Adrenal gland (tissue), 19 donors: ENCODE measurements at places on chromosomes 4 and X. TPM values are rescaled to one million over a fixed set of nuclear protein-coding genes. Genes with fewer than 3 reads are reported as not detected.

SPOCK3 gene
- 7.5 TPM for total RNA-seq

MAGED1 gene
- total RNA-seq = 201 TPM

KLF8 gene
- 2.7 TPM for total RNA-seq

ENPEP gene
- total RNA-seq = 8.0 TPM

C4orf50 gene
- not detected for total RNA-seq

SAGE1 gene
- not detected for total RNA-seq

CXXC4 gene
- 0.48 TPM for total RNA-seq

ZNF182 gene
- 1.9 TPM for total RNA-seq

SERTM2 gene
- not detected for total RNA-seq

CSN1S1 gene
- total RNA-seq = not detected

ADH1A gene
- not detected for total RNA-seq

P2RY4 gene
- 0.32 TPM for total RNA-seq

AMER1 gene
- total RNA-seq = 5.3 TPM

SNCA gene
- total RNA-seq = 2.7 TPM

GRCh38 chr4:121658125-121658524 lies 38.7 kb downstream of the ANXA5 start:
- H3K36me3 ChIP-seq = no peaks in the 10 kb centered on the region
- DNase-seq = no peak
- H3K27ac ChIP-seq = no peak overlapping the region
- no peaks in the 10 kb centered on the region for H3K27me3 ChIP-seq

DNA sequence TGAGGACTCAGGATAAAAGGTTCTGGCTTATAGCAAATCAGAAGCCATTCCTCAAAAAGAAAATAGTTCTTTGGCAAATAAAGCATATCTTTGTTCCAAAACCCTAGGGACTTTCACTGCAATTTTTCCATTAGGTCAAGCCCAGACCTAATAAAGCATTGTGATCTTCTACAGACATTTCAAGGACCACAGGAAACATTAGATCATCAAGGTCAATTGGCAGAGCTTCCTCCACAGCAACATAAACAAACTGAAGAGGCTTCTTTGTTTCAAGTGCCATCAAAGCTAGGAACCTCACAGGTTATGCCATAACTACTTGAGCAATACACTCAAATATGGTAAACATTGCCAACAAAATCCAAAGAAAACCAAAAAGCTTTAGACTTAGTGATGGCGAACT lies 144.9 kb downstream of the ANXA5 start:
- H3K27ac ChIP-seq = peak overlapping the region; percentile 63
- no peaks in the 10 kb centered on the region for H3K27me3 ChIP-seq
- peaks cover 18% of the 10 kb centered on the region for H3K4me1 ChIP-seq
- no peak overlapping the region for H3K4me3 ChIP-seq

- H3K4me3 ChIP-seq = no peak overlapping the region
- no peaks in the 10 kb centered on the region for H3K36me3 ChIP-seq
- no peaks in the 10 kb centered on the region for H3K4me1 ChIP-seq
- H3K27me3 ChIP-seq = peaks cover 60% of the 10 kb centered on the region
- no peak overlapping the region for H3K27ac ChIP-seq
Observed at GRCh38 chrX:153845842-153846241, 15.5 kb upstream of the PDZD4 start.

- no peaks in the 10 kb centered on the region for H3K36me3 ChIP-seq
- peaks cover 14% of the 10 kb centered on the region for H3K4me1 ChIP-seq
- no peaks in the 10 kb centered on the region for H3K27me3 ChIP-seq
- peak overlapping the region; percentile 68 for H3K4me3 ChIP-seq
- peak overlapping the region; percentile 72 for H3K27ac ChIP-seq
Observed at GRCh38 chrX:75155447-75155826, 646 bp downstream of the ABCB7 start.

DNA sequence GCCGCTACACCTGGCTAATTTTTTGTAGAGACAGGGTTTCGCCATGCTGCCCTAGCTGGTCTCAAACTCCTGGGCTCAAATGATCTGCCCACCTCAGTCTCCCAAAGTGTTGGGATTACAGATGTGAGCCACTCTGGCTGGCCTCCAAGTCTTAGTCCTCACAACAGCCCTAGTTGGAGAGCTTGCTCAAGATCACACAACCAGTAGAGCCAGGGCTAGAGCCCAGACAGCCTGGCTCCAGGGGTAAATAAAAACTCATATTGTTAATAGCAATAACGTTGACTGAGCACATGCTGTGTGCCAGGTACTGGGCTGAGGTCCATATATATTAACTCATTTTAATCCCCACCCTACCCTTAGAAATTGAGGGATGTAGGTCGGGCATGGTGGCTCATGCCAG lies 7.3 kb upstream of the JAKMIP1 start:
- no peak overlapping the region for H3K27ac ChIP-seq
- H3K27me3 ChIP-seq = no peaks in the 10 kb centered on the region
- no peak overlapping the region for H3K4me3 ChIP-seq
- no peaks in the 10 kb centered on the region for H3K36me3 ChIP-seq
- peak; percentile 42 for DNase-seq
- no peaks in the 10 kb centered on the region for H3K4me1 ChIP-seq

GRCh38 chr4:8385106-8385505 lies 55.4 kb downstream of the ACOX3 start:
- peaks cover 37% of the 10 kb centered on the region for H3K36me3 ChIP-seq
- H3K27ac ChIP-seq = peak overlapping the region; percentile 29
- no peak overlapping the region for H3K4me3 ChIP-seq
- H3K27me3 ChIP-seq = no peaks in the 10 kb centered on the region
- H3K4me1 ChIP-seq = no peaks in the 10 kb centered on the region

GRCh38 chr4:89762311-89762710 lies 74.7 kb downstream of the SNCA start:
- no peaks in the 10 kb centered on the region for H3K27me3 ChIP-seq
- no peak overlapping the region for H3K27ac ChIP-seq
- DNase-seq = no peak
- no peaks in the 10 kb centered on the region for H3K36me3 ChIP-seq

GRCh38 chr4:118783887-118784286 lies 52.0 kb downstream of the SEC24D start:
- peak; percentile 26 for DNase-seq
- no peaks in the 10 kb centered on the region for H3K36me3 ChIP-seq
- H3K27ac ChIP-seq = no peak overlapping the region

DNA sequence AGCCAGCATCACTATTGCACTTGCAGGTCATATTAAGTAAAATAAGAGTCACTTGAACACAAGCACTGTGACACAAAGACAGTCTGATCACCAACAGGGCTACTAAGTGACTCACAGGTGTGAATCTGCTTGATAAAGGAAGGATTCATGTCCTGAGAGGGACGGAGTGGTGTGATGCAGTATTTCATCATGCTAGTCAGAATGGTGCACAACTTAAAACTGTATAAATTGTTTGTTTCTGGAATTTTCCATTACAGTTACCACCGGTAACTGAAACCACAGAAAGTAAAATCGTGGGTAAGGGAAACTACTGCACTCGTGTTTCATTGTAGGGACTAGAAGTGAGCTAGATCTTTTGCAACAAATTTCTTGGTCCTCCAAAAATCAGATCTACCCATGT lies 109.7 kb downstream of the ELOVL6 start:
- no peaks in the 10 kb centered on the region for H3K27me3 ChIP-seq
- no peaks in the 10 kb centered on the region for H3K36me3 ChIP-seq
- peaks cover 16% of the 10 kb centered on the region for H3K4me1 ChIP-seq
- DNase-seq = no peak
- H3K4me3 ChIP-seq = no peak overlapping the region

- H3K27ac ChIP-seq = no peak overlapping the region
- no peak overlapping the region for H3K4me3 ChIP-seq
- no peaks in the 10 kb centered on the region for H3K4me1 ChIP-seq
- H3K36me3 ChIP-seq = no peaks in the 10 kb centered on the region
- H3K27me3 ChIP-seq = no peaks in the 10 kb centered on the region
- no peak for DNase-seq
Observed at GRCh38 chrX:47902161-47902560, 65.5 kb downstream of the ZNF81 start.

- no peak for DNase-seq
- no peaks in the 10 kb centered on the region for H3K36me3 ChIP-seq
- no peaks in the 10 kb centered on the region for H3K27me3 ChIP-seq
Observed at GRCh38 chr4:6426571-6427438, 45.6 kb downstream of the PPP2R2C start.

DNA sequence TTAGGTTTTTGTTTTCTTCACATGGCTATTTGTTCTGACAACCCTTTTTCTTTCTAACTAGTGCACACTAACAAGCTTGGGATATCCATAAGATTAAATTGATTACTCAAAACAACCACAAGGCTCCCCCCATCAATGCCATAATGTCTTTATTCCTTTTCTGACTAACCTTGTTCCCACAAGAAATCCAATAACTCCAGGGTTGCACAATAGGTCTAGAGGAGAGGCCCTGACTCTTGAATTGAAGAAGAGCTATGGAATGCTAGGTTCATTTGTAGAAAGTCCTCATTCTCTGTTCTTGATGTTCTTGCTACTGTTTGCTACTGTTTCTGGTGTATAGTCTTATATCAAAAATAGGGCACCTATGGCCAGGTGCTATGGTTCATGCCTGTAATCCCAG lies 71.0 kb downstream of the PRRG1 start:
- no peaks in the 10 kb centered on the region for H3K27me3 ChIP-seq
- no peaks in the 10 kb centered on the region for H3K4me1 ChIP-seq
- no peak for DNase-seq
- no peak overlapping the region for H3K4me3 ChIP-seq
- H3K36me3 ChIP-seq = no peaks in the 10 kb centered on the region
- H3K27ac ChIP-seq = no peak overlapping the region

GRCh38 chr4:169079942-169080827 lies 70.1 kb upstream of the CBR4 start:
- H3K4me1 ChIP-seq = peaks cover 10% of the 10 kb centered on the region
- H3K4me3 ChIP-seq = no peak overlapping the region
- H3K27me3 ChIP-seq = no peaks in the 10 kb centered on the region
- DNase-seq = peak; percentile 66
- H3K27ac ChIP-seq = peak overlapping the region; percentile 6

- DNase-seq = no peak
- no peaks in the 10 kb centered on the region for H3K27me3 ChIP-seq
- H3K36me3 ChIP-seq = no peaks in the 10 kb centered on the region
Observed at GRCh38 chr4:21452931-21453330, 495.6 kb downstream of the KCNIP4 start.

GRCh38 chrX:133590703-133591505 lies 175.6 kb upstream of the GPC4 start:
- no peak overlapping the region for H3K27ac ChIP-seq
- H3K27me3 ChIP-seq = peaks cover 16% of the 10 kb centered on the region
- no peak for DNase-seq

- no peaks in the 10 kb centered on the region for H3K27me3 ChIP-seq
- no peak for DNase-seq
- no peak overlapping the region for H3K27ac ChIP-seq
- H3K4me1 ChIP-seq = no peaks in the 10 kb centered on the region
- no peaks in the 10 kb centered on the region for H3K36me3 ChIP-seq
- no peak overlapping the region for H3K4me3 ChIP-seq
Observed at GRCh38 chrX:6363188-6363587, 134.5 kb upstream of the NLGN4X start.
